Activated naive CD4-positive, alpha-beta T cell treated with anti-CD3 and anti-CD28 coated beads, Interleukin-2, amount 10 ng/mL, durations not matched to agents 7 days and 5 days (primary cell): ENCODE measurements at places on chromosomes 6 and 20.

- DNase-seq = no peak
Measured at GRCh38 chr6:67391955-67392354, 1243.1 kb upstream of the ADGRB3 start.

- no peak for DNase-seq
Measured at GRCh38 chr20:33964441-33964840, 29.3 kb upstream of the RALY start.

- peak; percentile 83 for DNase-seq
Measured at GRCh38 chr6:166488076-166488685, 98.3 kb downstream of the RAMACL start.

GRCh38 chr6:75818098-75818855, 69.2 kb downstream of the MYO6 start:
- DNase-seq = no peak

- DNase-seq = no peak
Measured at GRCh38 chr20:56443654-56444540, 24.5 kb upstream of the RTF2 start.

DNA sequence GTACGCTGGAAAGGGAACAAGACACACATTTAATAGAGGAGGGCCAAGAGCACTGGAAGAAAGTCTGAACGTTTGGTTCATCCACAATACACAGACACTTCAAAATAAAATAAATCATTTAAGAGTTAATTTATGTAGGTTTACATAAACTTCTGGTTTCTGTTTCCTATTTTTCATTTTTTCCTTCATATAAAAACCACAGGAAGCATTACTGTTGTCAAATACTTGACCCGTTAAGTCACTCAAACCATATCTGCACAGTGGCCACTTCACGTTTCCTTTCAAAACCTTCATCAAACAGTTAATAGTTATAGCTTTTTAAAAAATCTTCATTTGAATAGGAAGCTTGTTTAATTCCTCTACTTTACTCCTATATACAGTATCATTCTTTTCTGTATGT, 257.6 kb upstream of the THEMIS start:
- no peak for DNase-seq

DNA sequence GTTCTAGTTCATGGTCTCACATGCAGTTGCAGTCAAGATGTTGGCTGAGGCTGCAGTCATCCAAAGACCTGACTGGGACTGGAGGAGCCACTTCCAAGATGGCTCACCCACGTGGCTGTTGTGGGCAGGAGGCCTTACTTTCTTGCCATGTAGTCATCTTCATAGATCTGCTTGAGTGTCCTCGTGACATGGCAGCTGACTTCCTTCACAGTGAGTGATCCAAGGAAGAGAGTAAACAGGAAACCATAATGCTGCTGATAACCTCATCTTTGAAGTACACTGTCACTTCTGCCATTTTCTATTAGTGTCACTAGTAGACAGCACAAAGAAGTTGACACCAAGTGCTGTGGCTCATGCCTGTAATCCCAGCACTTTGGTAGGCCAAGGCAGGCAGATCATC, 40.1 kb upstream of the AKIRIN2 start:
- DNase-seq = peak; percentile 79

DNA sequence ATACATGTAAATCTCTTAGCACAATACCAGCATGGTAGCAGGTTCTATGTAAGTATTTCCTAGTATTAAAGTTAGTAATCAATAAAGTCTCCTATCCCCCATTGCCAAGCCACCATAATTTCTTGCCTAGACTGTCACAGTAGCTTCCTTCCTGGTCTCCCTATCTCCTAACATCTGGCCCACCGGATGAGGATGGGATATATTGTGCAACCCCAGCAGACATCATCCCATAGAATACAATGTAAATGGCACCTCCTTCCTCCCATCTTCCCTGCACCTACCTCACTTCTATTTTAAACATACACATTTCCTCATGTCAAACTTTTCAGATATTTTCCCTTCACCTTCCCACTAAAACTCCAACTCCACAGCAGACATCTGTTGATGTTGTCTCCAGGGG, 3.5 kb upstream of the BTN3A1 start:
- DNase-seq = no peak

DNA sequence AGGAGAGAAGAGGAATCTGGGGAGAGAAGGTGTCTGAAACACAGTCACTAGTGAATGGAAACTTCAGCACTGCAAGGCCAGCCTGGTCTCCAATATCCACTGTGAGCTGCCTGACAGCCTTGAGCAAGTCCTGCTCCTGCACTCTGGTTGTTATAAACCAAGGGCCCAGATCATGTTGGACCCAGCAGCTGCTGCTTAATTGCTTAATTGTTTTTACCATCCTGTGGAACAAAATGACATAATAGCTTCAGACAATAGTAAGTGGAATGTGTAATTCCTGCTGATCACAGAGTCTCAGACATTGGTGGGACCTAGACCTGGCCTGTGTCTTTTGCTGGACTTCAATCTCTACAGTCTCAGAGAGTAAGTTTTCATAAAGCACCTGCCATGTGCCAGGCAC, 833.7 kb downstream of the TFAP2A start:
- DNase-seq = no peak

DNA sequence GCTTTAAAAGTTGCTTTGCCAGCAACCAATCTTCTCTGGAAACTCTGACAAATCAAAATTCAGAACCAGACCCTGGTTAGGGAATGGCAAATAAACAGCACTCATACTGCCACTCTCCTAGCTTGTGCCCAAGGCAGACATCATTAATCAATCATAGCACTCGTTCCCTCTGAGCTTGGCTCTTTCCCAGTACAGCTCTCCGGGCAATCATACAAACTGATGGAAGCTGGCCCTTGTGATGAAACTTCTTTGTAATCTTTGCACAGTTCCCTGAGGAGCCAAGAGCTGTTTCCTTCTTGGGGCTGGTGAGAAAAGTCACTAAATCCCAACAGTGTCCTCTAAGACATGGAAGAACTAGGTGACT, 34.7 kb downstream of the KIAA1755 start:
- DNase-seq = no peak

GRCh38 chr20:31637660-31638059, at the start of gene COX4I2:
COX4I2 (plus strand) TSS chr20:31637912; CDS start chr20:31639018, 1,106 bp downstream.
- no peak for DNase-seq

DNA sequence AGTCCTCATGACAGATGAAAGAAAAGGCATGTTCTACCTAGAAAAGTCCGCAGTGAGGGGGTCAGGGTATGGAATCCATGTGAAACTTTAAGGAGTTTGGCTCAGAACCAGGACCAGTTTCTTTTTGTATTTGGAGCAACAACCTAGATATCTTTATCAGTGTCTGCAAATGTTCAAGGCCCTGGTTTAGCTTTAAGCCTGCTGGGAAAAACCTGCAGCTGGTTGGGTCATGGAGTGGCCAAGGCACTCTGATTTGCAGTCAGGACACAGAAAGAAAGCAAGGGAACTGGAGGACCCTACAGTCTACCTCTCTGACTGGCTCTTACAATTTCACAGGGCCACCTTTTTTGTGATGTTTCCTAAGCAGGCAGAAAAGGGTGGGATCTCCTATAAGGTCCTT, 33.7 kb downstream of the GSTA2 start:
- no peak for DNase-seq

DNA sequence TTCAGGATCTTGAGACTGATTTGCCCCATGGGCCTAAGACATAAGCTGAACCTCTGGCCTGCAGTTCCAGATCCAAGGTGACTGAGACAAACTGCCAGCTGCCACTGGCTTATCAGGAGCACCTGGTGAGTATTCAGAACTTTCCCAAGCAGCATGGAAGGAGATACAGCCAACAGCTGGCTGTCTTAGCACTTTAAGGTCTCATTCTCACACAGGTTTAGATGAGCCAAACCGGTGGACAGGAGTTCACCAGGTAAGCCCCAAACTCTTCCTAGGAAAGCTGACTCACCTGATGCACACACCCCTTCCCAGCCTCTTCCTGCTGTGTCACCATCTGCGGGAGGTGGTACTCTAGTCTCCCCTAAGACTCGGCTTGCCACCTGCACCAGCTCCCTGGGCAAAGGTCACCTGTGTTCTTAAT, at the start of gene BANF2:
TSS of gene BANF2 (plus strand) at position 36 of the 421 bp plus-strand sequence. CDS start 25,060 bp downstream, outside the sequence.
- DNase-seq = no peak

DNA sequence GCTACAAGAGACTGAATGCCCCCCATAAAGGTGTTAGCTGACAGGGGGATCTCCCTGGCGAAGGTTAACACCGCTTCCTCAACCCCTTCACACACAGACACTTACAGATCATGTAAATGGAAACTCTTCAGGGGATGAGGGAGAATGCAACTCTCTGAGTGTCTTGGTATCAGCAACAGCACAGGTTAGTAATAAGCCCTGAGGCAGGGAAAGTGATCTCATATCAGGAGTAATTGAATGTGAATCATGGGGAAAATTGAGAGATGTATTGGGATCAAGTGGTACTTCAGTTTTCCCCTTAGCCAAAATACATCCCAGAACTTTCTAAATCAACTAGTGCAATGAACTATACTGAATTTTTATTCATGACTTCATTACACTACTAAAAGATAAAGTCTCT, 23.8 kb downstream of the OR2J3 start:
- DNase-seq = no peak

DNA sequence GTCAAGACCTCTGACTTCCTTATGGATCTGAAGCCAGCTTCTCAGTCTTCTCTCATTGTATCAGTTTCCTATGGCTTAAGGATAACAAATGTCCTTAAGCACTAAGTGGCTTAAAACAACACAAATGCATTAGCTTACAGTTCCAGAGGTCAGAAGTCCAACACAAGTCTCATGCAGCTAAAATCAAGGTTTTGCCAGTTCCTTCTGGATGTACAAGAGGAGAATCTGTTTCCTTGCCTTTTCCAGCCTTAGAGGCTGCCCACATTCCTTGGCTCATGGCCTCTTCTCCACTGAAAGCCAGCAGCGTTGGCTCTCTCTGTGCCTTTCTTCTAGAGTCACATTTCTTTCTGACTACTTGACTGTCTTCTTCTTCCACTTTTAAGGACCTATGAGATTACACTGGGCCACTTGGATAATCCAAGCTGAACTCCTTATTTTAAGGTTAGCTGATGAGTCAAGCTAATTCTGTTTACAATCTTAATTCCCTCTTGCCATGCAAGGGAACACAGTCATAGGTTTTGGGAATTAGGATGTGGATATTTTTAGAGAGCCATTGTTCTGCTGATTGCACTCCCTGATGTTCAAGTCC, 179.0 kb downstream of the BCAS1 start:
- no peak for DNase-seq

DNA sequence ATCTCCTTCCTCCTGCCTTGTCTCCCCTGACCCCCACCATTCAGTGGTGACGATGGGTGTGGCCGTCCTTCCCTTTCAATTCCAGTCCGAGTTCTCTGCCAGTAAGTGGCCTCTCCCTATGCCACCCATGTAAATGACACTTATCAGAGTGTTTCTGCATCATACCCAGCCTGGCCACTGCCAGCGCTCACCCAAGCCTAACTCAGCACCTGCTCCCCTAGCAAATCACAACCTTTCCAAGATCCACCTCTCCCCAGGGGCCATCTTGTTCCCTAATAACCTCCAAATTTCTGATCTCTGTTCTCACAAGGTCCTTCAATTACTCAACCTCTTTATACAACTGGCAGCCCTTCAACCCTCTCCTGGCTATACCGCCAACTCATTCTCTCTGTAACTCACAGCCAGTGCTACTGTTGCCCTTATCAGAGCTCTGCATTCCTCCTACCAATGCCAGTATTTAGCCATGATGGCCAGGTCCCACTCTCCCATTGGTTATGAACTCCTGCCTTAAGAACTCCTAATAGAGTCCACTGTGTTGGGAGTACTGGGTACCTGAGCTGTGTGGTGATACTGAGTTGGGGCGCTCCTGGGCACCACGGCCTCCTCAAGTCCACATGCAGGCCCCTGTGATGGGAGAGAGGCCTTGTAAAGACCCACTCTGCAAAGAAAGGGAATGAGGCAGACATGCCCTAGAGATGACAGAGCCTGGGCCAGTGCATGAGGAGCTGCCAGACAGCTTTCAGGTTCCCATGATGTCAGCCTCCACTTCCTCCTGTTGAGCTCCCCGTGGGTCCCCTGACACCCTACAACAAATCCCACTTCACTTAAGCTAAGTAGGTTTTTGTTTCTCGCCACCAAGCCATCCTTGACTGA, 187.4 kb upstream of the RREB1 start:
- no peak for DNase-seq

DNA sequence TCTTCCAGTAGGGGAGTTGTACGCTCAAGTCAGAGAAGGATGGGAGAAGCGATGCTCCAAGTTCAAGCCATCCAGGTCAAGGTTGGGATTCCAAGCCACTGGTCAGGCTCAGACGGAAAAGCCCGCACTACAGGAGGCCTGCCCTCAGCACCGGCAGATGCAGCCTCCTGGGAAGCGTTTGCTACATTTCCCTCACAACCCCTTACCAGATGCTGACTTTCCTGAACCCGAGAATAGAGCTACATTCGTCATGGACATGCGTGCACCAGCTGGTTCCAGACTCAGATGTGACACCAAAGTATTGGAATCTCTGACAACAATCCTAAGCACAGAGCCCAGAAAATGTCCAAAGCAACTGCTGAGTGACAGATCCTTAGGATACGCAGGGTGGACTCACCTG, 174.8 kb downstream of the SASH1 start:
- no peak for DNase-seq

GRCh38 chr20:24465730-24466129, 3.7 kb upstream of the SYNDIG1 start:
- DNase-seq = no peak

- no peak for DNase-seq
Measured at GRCh38 chr6:88641178-88641903, 322.1 kb downstream of the RNGTT start.

- no peak for DNase-seq
Measured at GRCh38 chr6:21099338-21100314, 493.9 kb upstream of the SOX4 start.

DNA sequence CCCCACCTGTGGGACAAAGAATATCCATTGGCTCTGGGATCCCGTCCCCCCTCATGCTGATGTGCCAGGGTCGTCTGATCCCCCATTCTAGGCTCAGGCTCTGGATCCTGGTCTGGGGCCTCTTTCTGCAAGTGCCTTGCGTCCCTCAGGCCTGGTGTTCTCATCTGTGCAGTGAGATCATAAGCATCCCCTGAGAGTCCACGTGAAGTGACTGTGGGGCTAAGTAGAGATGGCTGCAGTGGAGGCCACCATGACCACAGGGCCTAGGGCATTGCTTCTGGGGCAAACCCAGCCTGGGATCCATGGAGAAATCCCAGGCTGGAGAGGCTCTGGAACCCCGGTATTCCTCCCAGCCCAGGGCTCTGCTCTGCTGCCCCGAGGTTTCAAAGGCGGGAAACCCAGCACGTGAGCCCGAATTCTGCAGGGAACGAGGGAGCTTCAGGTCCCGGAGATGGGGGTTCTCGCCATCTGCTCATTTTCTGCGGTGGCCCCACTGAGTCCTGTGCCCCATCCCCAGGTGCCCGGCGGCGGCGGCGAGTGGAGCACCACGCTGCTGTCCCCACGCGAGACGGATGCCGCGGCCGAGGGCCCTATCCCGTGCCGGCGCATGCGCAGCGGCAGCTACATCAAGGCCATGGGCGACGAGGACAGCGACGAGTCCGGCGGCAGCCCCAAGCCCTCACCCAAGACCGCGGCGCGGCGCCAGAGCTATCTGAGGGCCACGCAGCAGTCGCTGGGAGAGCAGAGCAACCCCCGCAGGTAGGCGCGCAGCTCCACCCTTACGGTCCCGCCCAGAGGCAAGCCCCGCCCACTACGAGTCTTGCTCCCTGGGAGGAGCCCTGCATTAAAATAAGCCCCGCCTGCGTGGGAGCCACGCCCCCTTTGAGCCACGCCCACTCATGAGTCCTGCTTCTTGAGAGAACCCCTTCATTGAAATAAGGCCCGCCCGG, 105.5 kb upstream of the MYL9 start:
- DNase-seq = peak; percentile 93
